Activated T-helper 9 cell treated with anti-CD3 and anti-CD28 coated beads, Interleukin-2, amount 50 U/mL, for 16 hours (primary cell): ENCODE measurements at places on chromosomes 4 and X.

GRCh38 chr4:1557221-1557597 is 126.9 kb downstream of the FAM53A start:
- DNase-seq = no peak

DNA sequence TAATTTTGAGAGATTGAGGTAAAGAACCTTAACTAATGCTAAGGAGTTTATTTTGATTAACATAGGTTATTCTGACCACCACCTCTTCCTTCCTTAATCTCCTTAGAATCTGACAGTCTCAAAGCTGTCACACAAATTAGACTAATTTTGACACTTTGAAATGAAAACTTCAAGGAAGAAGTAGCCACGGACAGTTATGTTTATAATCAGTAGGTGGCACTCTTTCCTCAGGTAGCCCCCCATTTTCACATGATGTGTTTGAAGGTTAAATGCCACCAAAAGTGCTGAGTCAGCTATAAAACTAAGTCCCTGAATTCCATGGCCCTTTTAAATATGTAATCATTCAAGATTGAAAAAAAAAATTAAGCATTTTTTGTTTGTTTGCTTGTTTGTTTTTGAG is 22.4 kb downstream of the TMEM33 start:
- DNase-seq = no peak

DNA sequence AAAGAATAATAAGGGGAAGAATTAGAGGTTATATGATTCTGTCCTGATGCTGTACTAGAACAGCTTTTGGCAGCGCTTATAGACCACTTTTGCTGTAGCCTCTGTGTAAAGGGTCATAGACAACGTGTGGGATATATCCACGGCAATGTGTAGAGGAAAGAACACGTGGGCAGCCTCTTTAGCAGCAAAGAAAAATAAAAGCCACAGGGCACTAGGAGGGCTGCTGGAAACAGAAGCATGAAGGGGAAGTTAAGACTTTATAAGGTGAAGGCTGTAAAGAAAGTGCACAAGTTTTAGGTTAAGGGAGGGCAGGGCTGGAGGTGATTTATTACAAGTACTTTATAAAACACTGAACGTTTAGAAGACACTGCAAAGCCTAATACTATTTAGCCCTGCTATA is 20.1 kb upstream of the PHEX start:
- DNase-seq = no peak

DNA sequence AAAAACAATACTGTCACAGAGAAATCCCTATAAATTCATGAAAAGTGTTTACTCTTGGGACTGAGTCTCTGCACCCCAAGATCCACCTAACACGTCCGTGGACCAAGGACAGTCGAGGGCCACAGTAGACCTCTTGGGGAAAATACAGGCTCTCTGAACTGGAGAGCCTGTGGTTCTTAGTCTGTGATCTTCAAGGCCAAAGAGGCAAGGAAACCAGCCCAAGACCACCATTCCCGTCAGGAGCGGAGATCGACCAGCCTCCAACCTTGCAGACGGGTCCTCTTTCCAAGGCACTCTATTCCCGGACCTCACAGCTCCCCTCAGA is 1.6 kb upstream of the APBB2 start:
- no peak for DNase-seq

- no peak for DNase-seq
Observed at GRCh38 chrX:11664211-11665167, 1.2 kb downstream of the ARHGAP6 start.

- DNase-seq = no peak
Observed at GRCh38 chrX:121160987-121161386, 113.6 kb downstream of the GLUD2 start.

DNA sequence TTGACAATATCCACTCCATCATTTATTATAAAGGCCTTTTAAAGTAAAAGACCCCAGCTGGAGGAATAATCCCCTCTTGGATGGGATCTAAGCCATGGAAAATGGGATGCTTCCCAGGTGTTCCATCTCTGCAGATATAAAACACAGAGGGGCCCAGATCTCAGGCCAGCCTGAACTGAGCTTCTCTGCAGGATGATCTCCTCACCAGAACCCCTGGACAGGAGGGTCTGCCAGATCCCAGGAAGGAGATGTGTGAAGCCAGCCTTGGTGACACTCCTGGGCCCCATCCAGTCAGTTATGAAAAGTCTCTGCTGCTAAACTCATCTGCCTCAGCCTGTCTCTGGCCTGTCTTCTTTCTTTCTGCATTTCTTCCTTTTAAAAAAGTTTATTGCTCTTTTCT is 56.7 kb downstream of the HTRA3 start:
- DNase-seq = no peak

DNA sequence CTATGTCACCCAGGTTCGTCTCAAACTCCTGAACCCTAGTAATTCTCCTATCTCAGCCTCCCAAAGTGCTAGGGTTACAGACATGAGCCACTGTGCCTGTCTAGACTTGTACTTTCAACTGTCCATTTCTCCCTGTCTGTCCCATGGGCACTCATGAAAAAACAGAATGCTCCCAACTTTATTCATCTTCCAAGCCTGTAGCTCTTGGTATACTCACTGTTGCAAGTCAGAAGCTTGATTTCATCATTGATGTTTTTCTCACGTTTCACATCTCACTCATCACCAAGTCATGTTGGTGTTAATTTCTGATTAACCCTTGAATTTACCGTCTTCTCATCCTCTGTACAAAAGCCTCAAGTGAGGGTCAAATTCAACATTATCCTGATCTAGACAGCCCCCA is 7.3 kb upstream of the SRP72 start:
- DNase-seq = no peak

GRCh38 chr4:23635468-23635867 is 254.4 kb downstream of the PPARGC1A start:
- no peak for DNase-seq

DNA sequence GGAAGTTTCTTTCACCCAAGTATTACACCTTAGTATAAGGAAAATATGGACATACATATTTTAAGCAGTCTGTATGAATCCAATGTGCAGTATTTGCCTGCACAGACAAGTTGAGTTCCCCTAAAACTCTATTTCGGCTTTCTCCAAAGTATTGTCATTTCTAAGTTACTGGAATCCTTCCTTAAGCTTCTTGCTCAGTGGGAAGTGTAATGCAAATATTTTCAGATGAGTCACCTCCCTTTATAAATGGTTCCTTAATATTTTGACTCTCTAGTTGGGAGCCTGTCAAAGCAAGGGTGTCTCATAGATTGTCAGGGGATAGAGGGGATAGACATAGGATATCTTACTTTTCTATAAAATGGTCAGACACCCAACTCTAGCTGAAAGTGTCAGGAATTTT is 178.6 kb downstream of the NAA11 start:
- no peak for DNase-seq

DNA sequence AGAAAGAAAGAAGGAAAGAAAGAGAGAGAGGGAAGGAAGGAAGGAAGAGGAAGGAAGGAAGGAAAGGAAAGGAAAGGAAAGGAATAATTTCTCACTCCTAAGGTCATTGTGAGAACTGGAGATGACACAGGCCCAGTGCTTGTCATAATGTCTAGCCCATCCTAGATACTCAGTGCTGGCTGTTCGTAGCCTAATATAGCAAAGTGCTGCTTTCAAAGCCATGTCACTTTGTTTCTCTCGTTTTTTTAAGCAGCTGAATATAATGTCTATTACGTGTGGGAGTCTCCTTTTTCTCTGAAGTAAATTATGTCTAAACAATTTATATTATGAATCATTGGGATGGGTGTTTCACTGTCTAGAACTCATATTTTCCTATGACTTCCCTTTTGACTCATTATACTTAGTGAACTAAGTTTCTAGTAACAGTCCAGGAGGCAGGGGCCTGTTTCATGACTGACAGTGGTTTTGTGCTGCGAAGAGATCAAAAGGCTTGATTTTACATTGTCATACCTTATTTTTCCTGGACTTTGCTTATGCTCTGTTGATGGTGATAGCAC is 327.0 kb upstream of the ZFP42 start:
- DNase-seq = no peak

DNA sequence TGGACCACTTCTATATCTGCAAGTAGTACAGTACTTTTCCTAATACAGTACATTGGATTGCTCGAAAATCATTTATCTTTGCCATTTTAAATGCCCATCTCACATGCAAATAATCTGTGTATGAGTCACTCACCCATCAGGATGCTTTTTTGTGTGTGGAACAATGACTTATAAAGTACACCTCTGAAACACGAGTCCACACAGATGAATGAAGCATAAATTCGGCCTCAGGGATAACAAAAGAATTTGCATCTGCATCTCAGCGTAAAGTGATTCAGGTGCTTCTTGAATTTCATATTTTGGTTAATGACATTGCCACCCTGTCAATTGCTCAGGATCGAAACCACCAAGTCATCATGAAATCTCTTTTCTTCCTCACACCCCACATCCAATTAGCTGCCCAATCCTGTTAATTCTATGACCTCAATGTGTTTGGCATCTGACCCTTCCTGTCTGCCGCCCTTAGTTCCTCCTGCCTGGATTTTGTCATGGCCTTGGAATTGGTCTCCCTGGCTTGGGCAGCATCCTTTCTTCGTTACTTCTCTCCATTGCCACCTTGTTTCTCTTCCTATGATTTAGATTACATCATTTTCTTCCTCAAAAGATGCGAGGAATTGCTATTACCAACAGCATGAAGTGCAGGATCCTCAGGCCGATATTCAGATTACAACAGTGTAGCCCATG is 161.6 kb upstream of the MID1 start:
- DNase-seq = no peak

DNA sequence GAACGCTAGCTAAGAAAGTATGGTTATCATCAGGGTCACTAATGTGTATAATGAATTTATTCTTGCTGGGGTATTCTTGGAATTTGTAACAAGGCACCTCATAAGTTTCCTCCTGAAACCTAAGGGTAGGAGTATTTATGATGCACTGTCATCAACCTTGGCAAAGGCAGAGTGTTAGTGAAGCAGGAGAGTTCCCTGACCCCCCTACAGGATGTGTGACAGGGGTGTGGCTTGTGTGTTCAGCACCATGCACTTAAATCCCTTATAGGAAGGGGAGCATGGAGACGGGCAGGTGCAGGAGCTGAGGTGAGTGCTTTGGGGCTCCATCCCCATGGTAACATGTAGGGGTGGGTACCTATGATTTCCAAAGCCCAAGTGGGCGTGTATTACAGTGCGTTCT is 237.7 kb downstream of the GALNTL6 start:
- no peak for DNase-seq

DNA sequence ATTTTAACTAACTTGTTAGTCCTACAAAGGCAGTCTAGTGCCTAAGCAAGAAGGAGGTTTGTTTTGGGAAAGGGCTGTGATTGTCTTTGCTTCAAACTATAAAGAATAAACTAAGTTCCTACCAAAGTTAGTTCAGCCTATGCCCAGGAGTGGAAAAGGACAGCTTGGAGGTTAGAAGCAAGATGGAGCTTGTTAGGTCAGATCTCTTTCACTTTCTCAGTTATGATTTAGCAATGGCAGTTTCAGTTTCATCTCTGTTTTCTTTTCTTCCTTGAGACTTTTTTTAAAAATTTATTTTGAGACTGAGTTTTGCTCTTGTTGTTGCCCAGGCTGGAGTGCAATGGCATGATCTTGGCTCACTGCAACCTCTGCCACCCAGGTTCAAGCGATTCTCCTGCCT is 82.9 kb upstream of the NLGN4X start:
- DNase-seq = no peak

DNA sequence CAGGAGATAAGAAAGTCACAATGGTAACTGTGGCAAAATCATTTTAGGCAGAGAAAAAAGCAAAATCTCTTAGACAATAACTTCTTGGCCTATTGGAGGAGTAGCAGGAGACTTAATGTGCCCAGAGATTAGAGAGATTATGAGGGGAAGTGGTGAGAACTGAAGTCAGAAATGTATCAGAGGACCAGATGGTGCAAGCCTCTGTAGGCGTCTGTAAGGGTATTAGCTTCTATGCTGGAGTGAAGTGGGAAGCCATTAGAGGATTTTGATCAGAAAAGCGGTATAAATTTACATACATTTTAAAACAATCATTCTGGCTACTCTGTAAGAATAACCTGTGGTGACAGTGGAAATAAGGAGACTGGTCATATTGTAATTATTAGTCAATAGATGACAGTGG is 236.7 kb downstream of the FAT4 start:
- DNase-seq = no peak

DNA sequence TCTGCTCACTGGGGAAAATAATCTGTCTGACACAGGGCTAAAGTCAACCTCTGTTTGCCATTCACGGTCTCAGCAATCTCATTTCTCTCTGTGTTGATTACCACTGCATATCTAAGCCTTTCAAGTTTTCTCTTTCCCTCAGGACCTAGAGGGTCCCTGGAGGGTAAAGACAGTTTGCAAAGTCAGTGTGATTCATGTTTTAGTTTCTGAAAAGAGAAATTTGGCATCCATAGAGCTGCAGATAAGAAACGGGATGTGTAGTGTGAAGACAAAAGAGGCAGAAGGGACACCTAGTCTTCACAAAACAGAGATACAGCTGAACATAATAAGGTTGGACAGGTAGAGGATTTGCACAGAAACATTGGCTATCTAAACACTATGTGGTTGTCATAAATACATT is 34.5 kb upstream of the KDR start:
- DNase-seq = no peak

DNA sequence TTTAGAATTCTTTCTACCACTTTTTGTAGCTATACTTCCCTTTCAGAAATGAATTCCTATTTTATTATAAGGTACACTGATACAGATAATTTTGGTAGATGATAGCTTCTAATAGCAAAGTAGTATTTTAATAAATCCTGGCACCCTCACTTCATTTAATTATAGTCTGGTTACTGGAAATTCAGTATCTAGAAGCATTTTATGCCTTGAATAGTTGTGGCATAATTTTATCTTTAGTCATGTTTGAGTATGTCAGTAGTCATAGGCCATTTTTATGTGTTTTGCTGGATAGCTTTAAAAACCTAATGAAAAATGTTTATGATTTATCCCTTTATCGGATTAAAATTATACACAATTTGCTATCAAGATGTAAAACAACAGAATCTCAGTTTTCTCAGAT is 92.3 kb downstream of the DIAPH2 start:
- DNase-seq = no peak

DNA sequence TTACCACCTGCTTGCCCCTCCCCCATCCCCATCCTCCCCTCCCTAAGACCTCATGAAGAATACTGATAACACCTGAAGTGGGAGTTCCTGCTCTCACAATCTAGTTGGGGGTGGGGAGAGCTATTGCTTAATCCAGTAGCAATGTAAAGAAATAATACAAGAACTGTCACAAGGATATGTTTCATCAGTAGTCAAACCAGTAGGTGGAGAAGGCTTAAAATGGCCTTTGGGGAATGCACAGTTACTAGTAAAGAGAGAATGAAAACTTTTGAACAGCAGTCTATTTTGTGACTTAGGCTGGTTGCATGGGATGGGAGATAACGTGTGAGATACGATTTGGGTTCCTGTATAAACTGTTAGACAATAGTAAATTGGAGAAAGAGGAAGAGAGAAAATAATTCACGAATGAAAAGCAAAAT is 6.0 kb downstream of the GALNT7 start:
- DNase-seq = no peak

GRCh38 chrX:11750046-11750445 is 8.0 kb upstream of the MSL3 start:
- DNase-seq = no peak

DNA sequence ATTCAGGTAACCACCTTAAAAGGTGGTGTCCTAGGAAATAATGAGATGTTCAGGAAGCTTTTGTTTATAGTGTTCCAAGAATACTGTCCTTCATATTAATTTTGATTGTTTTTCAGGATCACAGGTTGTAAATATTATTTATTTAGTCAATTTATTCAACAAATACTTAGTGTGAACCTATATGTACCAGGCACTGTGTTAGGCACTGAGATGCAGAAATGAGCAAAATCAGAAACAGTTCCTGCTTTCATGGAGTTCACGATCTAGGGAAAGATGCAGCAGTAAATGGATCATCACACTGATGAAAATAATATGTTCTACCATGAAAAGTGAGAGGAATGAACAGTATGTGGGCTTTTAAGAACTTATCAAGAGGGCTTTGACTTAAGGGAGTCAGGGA is 18.2 kb upstream of the PLA2G12A start:
- DNase-seq = no peak
